Vagina (tissue), 2 donors: ENCODE measurements at places on chromosomes 5 and 9. TPM values are rescaled to one million over a fixed set of nuclear protein-coding genes. Genes with fewer than 3 reads are reported as not detected.
A peak's percentile ranks its signal among the peaks of the same experiment; 100 is the strongest.

Gene TAS2R1
- not detected for total RNA-seq

GRCh38 chr5:112228667-112229066 lies 190.4 kb downstream of the EPB41L4A start:
- no peak for DNase-seq

GRCh38 chr5:178296066-178296465 lies 63.5 kb upstream of the PHYKPL start:
- no peak for DNase-seq

GRCh38 chr5:59198365-59198764 lies 615.5 kb downstream of the RAB3C start:
- DNase-seq: no peak

GRCh38 chr5:78514427-78515330 lies 133.9 kb downstream of the LHFPL2 start:
- no peak for DNase-seq

Gene MCCC2
- total RNA-seq: 30.7 TPM

- DNase-seq: no peak
These were observed 233.8 kb upstream of the TMEM161B start for GRCh38 chr5:88502179-88503040.

DNA sequence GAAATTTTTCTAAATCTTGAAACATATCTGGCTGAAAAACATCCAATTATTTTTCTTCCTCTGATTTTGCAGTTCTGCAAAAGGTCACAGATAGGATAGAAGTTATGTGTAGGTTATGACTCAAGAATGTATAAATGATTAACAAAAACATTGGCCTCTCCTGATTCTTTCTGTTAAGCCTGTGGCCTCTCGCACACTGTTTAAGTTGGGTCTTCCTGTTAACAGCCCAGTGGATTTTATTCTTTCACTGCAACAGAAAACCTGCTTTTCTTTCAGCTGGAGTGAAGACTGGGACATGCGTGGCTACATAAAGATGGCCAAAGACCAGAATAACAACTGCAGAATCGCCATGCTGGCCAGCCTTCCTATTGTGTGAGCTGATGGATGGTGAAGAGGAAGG lies 17.1 kb upstream of the SPATA31E1 start:
- no peak for DNase-seq

DNA sequence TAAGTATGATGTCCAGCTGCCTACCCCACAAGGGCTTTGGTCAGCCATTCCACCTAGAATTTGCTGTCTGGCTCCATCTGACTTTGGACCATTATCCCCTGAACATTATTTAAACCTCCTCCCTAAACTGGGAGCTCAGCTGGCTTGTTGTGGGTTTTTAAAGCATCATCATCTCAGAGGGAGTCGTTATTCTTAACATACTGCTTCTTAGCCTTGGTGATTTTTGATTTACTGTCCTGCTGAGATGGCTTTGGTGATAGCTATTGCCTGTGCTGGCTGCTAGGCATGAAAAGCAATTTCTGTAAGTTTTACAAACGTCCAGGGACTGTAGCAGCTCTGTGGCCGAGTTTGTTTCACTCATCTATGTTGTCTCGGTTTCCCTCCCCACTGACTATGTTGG lies 256.1 kb downstream of the NR3C1 start:
- no peak for DNase-seq

GRCh38 chr5:142783601-142784341 lies 13.6 kb downstream of the ARHGAP26 start:
- DNase-seq: no peak

GRCh38 chr9:9202276-9202675 lies 1402.7 kb upstream of the DMAC1 start:
- DNase-seq: no peak

DNA sequence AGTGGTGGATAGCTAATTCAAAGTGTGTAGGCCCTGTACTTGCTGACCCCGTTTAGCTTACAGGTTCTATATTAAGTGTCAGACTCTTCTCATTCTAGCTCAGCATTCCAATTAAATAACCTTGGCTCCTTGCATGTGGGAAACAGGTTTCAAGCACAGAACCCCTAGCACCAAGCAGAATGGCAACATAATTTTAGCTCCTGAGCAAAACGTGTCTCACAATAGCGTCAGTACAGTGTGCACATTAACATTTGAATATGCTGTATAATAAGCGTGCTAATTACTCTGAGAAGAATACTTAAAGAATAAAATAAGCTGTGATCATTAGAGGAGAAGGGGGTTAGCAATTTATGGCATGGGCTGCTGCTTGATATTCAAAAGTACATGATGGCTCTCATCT lies 21.0 kb upstream of the ANP32B start:
- no peak for DNase-seq

Gene GRXCR2
- not detected for total RNA-seq

DNA sequence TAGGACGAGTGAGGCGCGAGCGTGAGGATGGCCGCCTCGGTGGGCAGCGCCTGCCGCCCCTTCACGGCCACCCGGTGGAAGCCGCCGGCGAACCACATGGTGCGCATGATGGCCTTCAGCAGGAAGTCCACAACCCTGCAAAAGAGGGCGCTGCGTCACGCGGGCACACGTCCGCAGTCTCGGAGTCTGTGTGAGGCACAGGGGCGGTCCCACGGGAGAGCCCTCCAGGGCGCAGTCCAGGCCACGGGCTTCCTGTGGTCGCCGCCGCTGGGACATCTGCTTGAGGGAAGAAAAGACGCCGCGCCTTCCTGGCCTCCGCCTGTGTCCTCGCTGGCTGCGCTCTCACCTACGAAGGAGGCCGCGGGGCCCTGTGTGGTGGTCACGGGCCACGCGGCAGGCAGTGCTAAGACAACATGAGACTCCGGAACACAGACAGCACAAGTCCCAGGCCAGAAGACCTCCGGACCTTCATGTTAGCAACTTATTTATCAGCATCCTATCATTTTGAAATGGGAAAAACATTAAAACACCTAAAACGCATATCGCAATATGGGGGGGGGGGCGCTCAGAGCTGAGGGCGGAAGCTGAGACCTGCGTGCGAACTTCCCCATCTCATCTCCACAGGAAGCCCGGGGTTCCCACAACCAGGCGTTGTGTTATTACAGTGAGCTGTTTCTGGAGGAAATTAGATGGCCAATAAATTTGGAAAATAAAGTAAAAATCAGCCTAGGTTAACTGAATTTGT lies 28.8 kb downstream of the LPCAT1 start:
- DNase-seq: no peak

- no peak for DNase-seq
These were observed 268.9 kb downstream of the PIK3R1 start for GRCh38 chr5:68484307-68485068.

GRCh38 chr5:100647461-100648230 lies 112.5 kb downstream of the FAM174A start:
- DNase-seq: no peak

- no peak for DNase-seq
These were observed 383.1 kb upstream of the PAPPA start for GRCh38 chr9:115770521-115770920.

Gene PCDHGA1
- total RNA-seq: not detected

- no peak for DNase-seq
These were observed 62.8 kb downstream of the PDZD2 start for GRCh38 chr5:31701642-31702299.

GRCh38 chr5:157828105-157828943 lies 30.6 kb downstream of the CLINT1 start:
- no peak for DNase-seq

Gene SOHLH1
- not detected for total RNA-seq

DNA sequence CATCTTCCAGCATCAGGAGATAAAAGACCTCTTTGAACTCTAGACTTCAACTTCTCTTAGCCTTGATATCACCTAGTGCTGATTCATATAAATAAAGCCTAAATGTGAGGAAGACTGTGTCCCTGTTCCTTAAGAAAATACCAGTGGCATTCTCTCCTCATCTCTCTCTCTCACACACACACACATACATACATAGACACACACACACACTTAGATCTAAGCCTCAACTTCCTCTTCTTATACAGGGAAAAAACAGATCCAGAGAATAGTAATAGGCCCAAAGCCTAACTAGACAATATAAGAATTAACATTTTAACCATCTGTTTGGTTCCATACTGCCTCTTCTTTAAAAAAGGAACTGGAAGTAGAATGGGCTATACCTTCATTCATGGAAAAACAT lies 195.3 kb upstream of the NR4A3 start:
- no peak for DNase-seq

GRCh38 chr9:94086486-94087345 lies 2.5 kb downstream of the PTPDC1 start:
- no peak for DNase-seq

DNA sequence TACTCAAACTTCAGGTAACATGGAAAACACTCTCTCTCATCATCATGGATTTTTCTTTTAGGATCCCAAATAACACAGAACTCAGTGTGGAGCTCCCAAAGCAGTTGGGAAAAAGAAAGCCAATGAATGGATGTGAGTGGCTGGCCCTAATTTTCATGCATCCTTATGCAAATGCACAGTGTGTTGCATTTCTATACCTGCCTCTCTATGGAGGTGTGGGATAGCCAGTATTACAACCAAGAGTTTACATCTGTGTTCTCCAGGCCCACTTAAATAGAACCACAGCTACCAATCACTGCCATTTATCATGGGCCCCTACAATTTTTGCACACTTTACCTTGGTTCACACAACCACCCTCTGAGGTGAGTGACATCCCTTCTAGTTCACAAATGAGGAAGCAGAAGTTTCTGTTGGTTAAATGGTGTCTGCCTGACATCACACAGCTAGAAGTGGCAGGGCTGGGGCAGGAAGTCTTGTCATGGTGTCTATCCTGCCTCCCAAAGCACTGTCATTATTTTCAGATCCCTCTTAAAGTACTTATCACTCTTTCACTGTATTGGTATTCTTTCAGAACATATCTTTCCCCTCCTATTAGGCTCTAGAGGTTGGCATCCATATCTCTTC lies 17.3 kb downstream of the MAMDC2 start:
- no peak for DNase-seq

DNA sequence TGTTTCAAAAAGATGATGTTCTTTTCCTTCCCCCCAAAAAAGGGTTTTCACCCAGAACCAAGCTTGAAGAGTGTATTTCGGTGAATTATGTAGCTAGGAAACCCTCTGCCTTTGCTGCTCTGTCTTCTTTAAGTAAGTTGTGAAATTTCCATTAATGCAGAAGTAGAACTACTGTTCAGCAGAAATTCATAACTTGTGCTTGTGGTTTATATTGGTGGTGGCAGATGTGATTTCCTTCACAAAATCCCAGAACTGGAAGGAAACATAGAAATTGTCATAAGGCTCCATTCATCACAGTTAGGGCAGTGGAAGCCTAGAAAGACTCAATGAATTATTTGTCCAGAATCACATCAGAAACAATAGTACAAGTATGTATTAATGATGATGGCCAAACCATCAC lies 42.1 kb upstream of the DAB2 start:
- no peak for DNase-seq

Gene PCDHA8
- total RNA-seq: 0.49 TPM

- no peak for DNase-seq
These were observed 606.9 kb downstream of the EBF1 start for GRCh38 chr5:158492841-158493242.

Gene KIF12
- total RNA-seq: not detected

DNA sequence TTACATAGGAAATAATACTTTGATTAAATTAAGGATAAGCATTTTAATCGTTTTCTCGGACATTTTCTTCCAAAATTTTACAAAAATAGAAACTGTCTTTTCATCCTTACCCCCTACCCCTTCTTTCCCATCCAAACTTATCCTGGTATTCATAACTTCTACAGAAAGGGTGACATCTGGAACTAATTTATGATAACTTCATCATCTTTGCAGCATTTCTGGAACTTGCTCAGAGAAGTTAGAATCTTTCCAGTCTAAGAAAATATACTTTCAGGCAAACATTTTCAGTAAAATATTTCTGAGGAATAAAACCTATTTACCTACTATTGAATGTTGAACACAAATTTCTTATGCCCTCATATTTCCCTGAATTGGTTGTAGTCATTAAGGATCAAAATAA lies 309.0 kb downstream of the MAN2A1 start:
- no peak for DNase-seq

GRCh38 chr9:16828340-16829281 lies 41.9 kb downstream of the BNC2 start:
- no peak for DNase-seq

DNA sequence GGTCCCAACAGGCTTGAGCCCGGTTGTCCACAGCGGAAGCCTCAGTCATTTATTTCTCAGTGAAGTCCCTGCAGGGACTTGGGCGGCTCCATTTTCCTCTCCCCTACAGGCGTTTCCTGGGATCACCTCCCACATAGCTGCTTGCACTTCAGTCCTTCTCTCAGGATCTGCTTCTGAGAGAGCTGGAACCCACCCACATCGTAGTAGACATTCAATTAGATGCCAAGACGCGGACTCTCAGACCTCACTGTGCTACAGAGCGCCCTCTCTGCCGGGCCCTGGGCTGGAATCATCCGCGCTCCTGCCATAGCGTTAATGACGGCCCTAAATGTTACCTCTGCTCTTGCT lies 54.0 kb upstream of the ROR2 start:
- no peak for DNase-seq

- peak; percentile 34 for DNase-seq
These were observed 184.8 kb downstream of the NR3C1 start for GRCh38 chr5:143218517-143219170.

GRCh38 chr9:13143281-13143680 lies 136.2 kb downstream of the MPDZ start:
- DNase-seq: no peak

Gene SLC36A2
- total RNA-seq: not detected

DNA sequence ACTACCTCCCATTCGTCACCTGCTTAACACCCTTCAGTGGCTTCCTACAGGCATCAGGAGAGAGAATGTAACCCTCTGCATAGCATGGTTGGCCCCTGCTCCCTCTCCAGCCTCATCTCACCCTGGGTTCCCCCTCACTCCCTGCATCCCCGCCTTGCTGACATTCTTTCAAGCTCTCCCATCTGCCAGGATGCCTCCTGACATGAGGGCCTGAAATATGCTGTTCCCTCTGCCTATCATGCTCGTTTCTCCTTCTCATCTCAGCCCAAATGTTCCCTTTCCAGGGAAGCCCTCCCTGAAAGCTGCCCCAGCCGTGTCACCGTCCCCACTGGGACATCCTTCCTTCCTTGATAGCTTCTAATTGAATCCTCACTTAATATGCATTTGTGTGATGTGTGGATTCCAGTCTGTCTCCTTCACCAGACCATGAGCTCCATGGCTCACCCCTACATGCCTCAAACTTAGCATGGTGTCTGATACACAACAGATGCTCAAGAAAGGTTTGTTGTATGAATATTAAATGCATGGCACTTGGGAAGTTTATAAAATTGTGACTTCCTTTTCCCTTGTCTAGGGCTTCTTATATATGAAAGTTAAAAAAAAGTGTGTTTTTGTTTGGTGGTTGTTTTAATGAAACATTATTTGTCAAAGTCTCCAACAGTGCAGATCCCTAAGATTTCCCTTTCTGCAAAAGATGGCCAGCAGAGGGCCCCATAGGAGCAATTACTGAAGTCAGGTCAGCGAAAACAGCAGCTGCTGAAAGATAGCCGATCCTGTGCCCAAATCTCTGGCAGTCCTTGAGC lies 7.3 kb upstream of the C5orf58 start:
- DNase-seq: no peak
